ENCODE measurements at places on chromosomes 16 and 17.

GRCh38 chr16:53881371-53881770 is 177.4 kb downstream of the FTO start:
- no peak for DNase-seq

DNA sequence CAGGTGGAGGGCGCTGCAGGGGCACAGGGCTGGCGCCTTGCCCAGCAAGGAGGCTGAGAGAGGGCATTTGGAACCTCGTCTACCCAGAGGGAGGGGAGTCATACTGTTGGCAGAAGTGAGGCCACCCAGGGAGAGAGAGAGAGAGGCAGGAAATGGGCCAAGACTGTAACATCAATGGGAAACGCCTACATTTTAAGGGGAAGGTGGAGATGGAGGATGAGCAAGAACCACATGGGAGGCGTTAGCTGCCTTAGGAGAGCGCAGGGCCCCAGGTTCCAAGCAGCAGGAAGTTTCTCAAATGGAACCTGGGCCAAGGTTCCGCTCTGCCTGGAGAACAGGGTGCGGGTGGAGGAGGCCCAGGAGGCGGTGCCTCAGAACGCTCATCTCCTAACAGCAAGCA is 2.7 kb upstream of the WFDC1 start:
- no peak for DNase-seq

DNA sequence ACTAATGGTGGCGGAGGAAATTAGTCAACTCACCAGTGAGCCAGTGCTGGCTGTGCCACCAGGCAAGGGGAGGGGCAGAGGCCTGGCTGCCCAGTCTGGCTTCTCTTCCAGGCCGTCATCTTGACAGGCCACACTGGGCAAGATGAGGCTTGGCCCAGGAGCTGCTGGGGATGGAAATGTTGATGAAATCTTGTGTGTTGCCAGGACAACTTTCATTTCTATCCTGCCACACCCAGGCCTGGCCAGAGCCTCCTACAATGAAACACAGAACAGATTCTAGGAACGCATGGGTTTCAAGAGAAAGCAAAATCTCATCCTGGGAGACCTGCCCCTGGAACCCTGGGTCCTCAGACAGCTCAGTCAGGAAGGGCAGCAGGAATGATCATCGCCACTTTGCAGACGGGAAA is 9.3 kb downstream of the HEXIM2 start:
- no peak for DNase-seq

- no peak for DNase-seq
These were observed 18.4 kb downstream of the PLCG2 start for GRCh38 chr16:81797443-81797842.

GRCh38 chr17:2719861-2720260 is 8.3 kb upstream of the CLUH start:
- DNase-seq = no peak

DNA sequence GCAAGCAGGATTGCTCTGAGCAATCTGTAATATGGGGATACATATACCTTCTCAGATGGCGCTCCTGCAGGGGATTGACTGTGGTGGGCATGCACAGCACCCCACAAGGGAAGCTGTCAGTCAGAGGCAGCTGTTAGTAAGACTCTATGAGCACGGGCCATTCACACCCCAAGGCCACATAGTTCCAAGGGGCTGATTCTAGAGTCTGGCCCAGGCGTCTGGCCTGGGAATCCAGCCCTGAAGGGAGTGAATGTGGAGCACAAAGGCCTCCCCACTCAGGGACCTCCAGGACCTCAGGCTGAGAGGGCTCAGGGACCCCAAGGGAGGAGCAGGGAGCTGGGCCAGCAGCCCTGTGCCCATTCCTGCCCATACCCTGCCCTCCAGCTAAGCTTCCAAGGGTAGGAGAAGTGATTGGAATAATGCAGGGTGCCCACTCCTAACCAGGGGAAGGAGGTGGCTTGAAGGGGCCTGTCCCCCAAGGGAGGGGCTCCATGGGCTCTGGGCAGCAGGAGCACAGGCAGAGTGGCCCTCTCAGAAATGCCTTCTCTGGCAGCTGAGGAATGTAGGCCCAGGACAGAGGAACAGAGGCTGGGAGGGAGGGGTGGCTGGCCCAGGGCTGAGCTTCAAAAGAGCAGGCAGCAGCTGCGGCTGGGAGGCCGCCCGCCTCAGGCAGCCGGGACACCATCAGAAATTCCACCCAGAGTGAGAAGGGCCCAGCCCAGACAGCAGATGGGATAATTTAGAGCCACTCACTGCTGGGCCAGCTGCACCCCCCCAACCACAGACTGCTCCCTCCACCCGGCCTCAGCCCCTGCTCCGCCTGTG is 48.9 kb upstream of the MRPS23 start:
- DNase-seq = peak; percentile 57

DNA sequence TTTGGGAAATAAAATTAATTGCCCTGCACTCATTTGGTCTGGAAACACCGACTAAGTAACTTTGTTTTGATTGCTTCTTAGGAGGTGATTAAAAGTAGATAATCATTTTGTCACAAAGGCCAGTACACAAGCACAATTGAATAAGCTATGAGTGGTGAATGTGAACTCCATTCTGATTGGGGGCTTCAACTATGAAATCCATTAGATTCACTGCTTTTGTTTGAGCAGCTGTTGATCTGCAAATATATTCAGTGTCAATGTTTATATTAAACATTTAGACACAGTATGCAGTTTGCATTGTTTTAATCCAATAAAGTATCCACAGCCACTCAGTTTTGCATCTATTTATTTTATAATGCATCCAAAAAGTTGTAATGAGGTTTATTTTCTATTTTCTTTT is 817.5 kb downstream of the CDH11 start:
- no peak for DNase-seq

DNA sequence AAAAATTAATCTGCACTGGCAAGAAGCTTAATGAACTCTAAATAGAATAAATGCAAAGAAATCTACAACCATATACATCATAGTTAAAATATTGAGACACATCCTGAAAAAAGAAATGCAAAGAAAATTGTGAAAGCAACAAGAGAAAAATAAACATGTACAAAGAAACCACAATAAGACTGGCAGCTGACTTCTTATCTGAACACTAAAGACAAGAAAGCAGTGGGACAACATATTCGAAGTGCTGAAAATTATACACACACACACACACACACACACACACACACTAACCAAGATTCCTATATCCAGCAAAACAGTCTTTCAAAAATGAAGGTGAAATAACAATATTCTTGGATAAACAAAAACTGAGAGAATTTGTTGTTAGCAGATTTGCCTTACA is 366.5 kb upstream of the C16orf82 start:
- no peak for DNase-seq

DNA sequence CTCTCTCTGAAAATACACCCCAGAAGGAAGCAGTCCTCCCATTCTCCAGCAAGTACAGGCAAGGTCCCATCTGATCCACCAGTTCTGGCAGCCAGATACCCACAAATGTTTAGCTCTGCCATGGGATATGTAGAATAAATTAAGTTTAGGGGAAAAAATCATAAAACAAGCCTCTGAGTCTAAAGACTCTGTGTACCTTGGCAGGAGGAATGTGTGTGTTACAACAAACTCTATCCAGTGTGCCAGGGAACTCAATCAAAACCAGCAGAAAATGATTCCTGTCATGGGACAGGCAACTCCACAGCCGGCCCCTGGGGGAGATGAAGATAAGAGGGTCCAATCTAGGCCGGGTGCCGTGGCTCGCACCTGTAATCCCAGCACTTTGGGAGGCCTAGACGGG is 73.4 kb downstream of the MRM3 start:
- DNase-seq = no peak

GRCh38 chr16:65066651-65067050 is 55.2 kb downstream of the CDH11 start:
- no peak for DNase-seq

- no peak for DNase-seq
These were observed 6.5 kb downstream of the PIGQ start for GRCh38 chr16:576197-576822.

- DNase-seq = no peak
These were observed 136.6 kb downstream of the CCDC182 start for GRCh38 chr17:57608369-57609124.

DNA sequence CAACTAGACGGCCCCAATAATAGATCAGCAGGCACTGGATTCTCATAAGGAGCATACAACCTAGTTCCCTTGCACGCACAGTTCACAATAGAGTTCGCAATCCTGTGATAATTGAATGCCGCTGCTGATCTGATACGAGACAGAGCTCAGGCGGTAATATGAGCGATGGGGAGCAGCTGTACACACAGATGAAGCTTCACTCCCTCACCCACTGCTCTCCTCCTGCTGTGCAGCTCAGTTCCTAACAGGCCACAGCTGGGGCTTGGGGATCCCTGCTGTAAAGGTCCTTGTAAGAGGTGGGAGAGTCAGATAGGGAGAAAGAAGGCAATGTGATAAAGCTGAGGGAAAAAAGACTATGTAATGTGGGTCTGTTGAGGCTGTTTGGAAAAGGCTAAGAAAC is 577.5 kb downstream of the RBFOX1 start:
- no peak for DNase-seq

DNA sequence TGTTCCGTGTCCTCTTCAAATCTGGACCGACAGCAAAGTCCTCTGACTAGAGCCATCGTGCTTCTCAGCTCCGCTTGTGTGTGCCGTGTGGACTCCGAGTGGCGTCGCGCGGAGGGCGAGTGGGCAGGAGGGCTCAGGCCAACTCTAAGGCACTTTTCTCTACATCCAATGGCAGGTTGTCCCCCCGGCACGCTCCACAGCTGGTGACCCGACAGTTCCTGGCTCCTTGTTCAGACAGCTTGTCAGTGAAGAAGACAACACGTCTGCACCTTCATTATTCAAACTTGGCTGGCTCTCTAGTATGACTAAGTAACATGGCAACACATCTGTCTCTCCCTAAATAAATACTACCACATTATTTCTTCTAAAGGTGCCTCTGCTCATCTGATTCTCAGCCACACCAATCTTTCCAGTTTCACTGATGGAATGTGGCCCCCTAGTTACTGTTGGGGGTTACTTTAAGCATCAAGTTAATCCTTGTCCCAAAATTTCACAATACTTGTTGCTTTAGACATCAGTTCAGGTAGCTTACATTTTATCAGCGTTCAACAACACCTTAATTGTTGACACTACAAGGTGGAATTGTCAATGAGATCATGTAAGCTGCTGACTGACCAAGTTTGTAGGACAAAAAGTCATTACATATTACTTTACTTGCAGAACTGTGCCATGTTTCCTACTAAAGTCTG is 15.4 kb downstream of the COG1 start:
- no peak for DNase-seq

GRCh38 chr16:86823888-86824671 is 245.7 kb downstream of the FOXL1 start:
- DNase-seq = no peak

- no peak for DNase-seq
These were observed 2.1 kb upstream of the ITGB3 start for GRCh38 chr17:47251421-47251940.

- DNase-seq = no peak
These were observed 419.1 kb upstream of the RBFOX1 start for GRCh38 chr16:6913566-6913965.

GRCh38 chr16:75471723-75472633 is 7.5 kb upstream of the TMEM170A start:
- DNase-seq = peak; percentile 38

GRCh38 chr17:4109449-4109848 is 33.4 kb downstream of the ZZEF1 start:
- no peak for DNase-seq

GRCh38 chr16:85428899-85429775 is 184.0 kb upstream of the GSE1 start:
- DNase-seq = no peak

DNA sequence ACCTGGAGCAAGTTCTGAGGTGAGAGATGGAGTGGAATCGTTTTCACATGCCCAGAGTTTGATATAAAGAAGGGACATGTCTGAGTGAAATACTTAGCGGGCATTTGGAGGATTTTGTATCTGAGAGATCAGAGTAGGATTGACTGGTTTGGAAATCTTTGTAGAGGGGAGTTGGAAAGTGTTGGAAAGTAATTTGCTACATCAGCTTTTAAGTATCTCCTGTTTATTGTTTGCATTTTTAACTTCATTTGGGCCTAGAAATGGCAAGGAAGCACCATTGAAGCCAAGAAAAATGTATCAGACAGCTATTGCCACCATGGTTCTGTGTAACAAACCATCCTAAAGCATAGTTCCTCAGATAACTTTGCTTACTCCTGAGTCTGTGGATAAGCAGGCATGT is 1015.1 kb upstream of the EEF2KMT start:
- DNase-seq = no peak

- no peak for DNase-seq
These were observed 401 bp downstream of the ARL16 start for GRCh38 chr17:81683208-81683583.
